ENCODE measurements at places on chromosomes 5 and 9. TPM values are rescaled to one million over a fixed set of nuclear protein-coding genes. Genes with fewer than 3 reads are reported as not detected.

DNA sequence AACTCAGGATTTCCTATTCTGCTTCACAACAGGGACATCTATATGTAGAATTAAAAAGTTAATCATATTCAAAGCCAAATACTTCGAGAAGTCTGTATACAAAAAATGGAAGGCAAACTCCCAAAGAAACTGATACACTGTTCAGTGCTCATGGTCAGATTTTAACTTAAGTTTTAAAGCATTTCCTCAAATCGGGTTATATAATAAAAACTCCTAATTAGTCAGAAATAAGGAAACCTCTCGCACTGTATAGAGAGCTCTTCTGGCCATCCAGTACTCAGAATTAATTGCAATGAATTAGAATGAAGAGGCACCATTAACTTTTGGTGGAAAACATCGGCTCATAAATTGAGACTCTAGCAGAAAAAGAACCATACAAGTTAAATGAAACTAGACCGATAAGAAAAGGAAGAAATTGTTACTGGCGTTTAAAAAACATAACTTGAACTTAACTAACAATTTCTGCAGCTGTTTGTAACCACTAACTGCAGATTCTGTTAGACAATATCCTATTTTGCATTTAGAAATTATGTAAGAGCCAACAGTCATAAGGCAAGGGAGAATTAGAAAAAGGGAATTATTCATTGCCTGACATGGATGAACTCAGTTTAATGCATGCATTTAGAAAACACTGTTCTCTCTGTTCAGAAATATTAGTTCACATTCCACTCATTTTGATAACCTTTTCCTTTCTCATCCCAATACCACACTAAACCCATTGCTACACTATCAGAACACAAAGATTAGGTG lies 96.6 kb downstream of the FNBP1 start:
- DNase-seq: no peak

GRCh38 chr5:97915106-97915505 lies 732.1 kb upstream of the RIOK2 start:
- DNase-seq: no peak

- DNase-seq: no peak
Measured at GRCh38 chr9:106689089-106689488, 173.9 kb upstream of the ZNF462 start.

DNA sequence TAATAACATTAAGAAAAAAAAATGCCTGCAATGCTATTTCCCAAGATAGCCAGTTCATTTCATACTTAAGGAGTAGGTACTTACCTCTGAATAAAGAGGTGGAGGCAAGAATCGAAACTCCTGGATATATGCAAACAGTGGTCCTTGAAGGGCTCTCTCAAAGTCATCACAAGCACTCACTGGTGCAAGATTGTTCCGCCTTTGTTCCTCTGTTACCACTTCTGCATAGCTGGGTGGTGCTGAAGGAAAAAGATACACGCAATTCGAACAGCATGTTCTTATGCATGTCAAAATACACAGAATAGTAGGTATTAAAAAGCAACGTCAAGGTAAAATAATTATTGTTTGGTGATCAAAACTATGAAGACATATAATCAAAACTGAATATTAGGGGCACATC lies 9.5 kb downstream of the ARRDC3 start:
- no peak for DNase-seq

GRCh38 chr9:23821375-23822181 lies 4.5 kb downstream of the ELAVL2 start:
- no peak for DNase-seq

GRCh38 chr5:165185716-165186115 lies 1680.3 kb downstream of the MAT2B start:
- DNase-seq: no peak

- DNase-seq: no peak
Measured at GRCh38 chr5:116456036-116456435, 118.6 kb downstream of the SEMA6A start.

GRCh38 chr9:80030801-80031200 lies 459.0 kb downstream of the TLE4 start:
- DNase-seq: no peak

DNA sequence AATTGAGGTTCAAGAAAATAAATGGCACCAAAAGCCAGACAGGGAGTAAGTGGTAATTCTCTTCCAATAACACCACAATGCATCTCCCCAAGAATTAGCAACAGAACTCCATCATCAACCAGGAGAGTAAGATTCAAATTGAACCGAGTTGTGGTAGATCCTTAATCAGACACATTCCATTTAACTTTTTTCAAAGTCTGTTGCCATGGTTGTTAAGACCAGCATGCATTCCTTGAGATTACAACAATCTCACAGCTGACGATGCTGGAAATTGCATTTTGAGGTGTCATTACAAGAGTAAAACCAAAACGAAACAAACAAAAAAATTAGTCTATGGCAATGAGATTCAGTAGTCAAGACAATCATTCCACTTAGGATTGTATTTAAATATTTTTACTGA lies 78.9 kb upstream of the ZNF462 start:
- DNase-seq: no peak

DNA sequence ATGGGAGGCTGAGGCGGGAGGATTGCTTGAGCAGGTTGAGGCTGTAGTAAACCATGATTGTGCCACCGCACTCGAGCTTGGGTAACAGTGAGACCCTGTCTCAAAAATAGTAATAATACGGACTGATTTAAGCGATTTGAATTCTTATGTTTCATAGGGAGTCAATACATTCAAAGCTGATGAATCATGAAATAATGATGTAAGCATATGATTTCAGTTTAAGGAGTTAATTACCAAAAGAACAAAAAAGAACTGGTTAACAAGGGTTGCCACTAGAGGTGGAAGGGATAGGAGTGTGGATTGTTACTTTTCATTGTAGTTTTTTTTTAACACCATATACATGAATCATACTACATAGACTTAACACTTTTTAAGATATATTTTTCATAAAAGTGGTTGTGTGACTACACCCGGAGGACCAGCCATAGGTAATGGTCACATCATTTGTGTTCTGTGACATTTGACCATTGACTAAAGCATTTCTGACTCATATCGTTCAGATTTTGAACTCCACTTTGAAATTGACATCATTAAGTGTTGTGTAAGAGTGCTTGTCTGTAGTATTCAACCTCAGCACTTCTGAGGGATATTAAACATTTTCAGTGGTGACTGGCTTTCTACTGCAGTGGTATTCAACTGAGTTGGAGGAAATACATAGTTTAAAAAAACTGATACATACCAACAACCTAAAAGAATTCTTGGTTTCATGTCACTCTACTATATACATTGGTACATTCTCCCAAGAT lies 7.0 kb downstream of the TRMT10B start:
- DNase-seq: no peak

DNA sequence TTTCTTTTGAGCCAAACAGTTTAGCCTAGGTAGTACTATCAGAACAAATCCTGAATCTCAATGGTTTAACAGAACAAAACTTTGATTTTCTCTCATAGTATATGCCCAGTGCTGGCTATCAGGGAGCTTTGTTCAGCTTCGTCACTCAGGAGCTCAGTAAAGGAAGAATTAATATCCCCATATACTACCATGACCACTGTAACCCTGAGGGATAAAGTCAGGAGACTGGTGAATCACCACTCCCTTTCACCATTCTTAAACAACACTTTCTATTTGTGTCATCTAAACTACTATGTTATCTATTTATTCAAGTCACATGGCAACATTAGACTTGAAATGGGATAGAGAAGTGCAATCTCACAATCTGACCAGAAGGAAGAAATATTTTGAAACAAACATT lies 522.6 kb upstream of the COX7C start:
- DNase-seq: no peak

DNA sequence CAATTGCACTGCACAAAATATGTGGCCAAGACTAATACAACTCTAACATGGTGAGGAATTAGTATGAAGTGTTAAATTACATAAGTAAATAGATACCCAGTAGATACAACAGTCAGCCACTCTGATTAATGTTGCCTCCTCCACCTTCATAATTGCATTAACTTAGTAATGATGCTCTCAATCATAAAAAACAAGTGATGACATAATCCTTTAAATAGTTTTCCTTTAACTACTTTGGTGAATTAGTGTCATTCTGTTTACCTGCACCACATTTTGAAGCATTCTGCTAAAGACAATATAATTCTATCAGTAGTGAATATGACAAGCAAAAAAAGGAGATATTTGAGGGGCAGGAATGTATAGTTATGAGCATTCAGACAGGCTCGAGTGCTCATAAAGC lies 265.9 kb upstream of the SLC24A2 start:
- DNase-seq: no peak

- DNase-seq: no peak
Measured at GRCh38 chr5:1967736-1968135, 85.0 kb upstream of the IRX4 start.

GRCh38 chr5:127673117-127673800 lies 24.4 kb downstream of the CTXN3 start:
- DNase-seq: no peak

- no peak for DNase-seq
Measured at GRCh38 chr9:131693651-131694597, 46.0 kb downstream of the RAPGEF1 start.

- DNase-seq: no peak
Measured at GRCh38 chr9:21320465-21320864, 14.7 kb downstream of the KLHL9 start.

GRCh38 chr5:122371511-122372151 lies 59.6 kb downstream of the SNCAIP start:
- DNase-seq: no peak

GRCh38 chr9:137918331-137919094 lies 40.9 kb downstream of the CACNA1B start:
- no peak for DNase-seq

DNA sequence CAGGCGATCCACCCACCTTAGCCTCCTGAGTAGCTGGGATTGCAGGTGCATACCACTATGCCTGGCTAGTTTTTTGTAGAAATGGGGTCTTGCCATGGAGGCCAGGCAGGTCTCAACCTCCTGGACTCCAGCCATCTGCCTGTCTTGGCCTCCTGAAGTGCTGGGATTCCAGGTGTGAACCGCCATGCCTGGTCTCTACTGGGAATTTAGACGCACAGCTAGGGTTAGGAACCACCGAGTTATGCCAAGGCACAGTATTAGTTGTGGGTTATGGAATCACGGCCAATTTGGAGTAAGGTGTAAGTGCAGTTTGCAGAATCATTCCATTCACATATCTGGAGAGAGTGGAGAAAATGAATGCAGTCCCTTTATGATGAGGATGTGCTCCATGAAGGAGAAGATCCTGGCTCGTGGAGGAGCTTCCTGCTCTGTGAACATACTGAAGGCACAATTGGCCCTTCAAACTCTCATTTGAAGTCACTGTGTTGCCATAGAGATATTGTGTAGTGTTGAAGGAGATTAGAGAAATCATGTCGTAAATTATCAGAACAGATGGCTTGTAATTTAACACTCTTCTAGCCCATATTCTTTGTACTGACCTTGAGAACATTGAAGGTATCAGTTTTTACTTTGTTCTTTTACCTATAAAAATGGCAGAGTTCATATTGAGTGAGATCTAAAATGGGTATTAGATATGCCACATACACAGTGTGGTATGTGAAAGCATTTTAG lies 18.8 kb downstream of the TRIO start:
- DNase-seq: no peak

- DNase-seq: no peak
Measured at GRCh38 chr5:118844351-118844750, 144.0 kb downstream of the DTWD2 start.

DNA sequence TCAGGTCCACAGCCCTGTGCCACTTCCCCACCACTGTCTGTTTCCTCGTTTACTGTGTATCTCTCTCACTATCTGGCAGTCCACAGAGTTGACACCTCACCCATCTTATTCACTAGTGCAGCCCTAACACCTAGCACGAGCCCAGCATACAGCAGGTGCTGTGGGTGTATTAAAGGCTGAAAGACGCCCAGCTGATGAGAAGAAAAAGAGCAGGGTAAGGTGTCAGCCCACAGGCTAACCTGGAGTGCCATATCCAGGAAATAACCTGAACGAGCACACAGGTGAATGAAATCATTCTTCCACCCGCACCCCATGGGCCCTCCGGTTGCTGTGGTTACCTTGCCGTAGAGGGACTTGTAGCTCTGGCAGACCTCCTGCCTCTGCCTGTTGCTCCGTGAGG lies 18.6 kb downstream of the ANXA6 start:
- DNase-seq: no peak

GRCh38 chr5:126636956-126637355 lies 36.2 kb downstream of the PHAX start:
- DNase-seq: no peak

DNA sequence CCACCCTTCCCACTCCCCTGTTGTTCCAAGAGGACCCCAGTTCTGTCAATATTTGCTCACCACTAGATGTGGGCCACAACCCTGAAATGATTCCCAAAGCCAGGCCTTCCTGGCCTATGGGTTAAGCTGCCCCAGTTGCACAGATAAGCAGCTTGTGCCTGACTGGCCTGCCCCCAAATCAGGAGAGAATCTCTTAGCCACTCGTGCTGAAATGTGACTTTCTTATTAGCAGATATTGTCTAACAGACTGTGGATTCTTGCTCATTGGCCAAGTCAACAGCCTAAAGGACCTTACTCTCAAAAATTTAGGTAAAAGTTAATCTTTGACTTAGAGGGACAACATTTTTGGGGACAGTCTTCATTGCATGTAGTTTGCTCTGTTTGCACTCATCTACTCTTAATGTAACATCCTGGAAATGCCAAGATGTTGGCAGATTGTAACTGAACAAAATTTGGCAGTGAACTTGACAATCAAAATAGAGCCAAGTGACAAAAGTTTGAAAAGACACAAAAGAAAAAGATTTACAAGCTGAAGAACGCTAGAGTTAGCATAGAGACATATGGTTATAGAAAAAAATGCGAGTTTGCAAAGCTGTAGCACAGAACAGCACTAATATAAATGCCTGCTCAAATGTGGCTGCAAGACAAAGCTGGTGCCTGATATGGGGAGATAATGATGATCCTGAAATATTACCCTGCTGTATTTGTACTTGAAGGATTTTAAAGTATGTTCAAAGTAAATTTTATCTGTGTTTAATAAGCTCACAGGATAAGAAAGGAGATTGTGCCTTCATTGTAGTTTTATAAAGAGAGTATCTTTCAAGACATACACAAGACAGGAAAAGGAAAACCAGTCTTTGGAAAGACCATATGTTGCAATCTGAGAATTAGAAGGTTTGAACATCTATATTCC lies 29.0 kb upstream of the FSD1L start:
- no peak for DNase-seq

- no peak for DNase-seq
Measured at GRCh38 chr9:10000669-10001068, 612.1 kb downstream of the PTPRD start.

GRCh38 chr9:116644091-116644688 lies 42.9 kb upstream of the TRIM32 start:
- DNase-seq: no peak

- DNase-seq: no peak
Measured at GRCh38 chr9:111965566-111966019, 69.0 kb downstream of the UGCG start.

GRCh38 chr5:40672425-40672824 lies 7.3 kb upstream of the PTGER4 start:
- no peak for DNase-seq

GRCh38 chr9:81534138-81534875 lies 155.0 kb downstream of the TLE1 start:
- DNase-seq: no peak

Gene ZNF883
- total RNA-seq: 4.1 TPM

Gene GABRA1
- not detected for total RNA-seq

Gene DAP
- 106 TPM for total RNA-seq

Gene AQP3
- 0.68 TPM for total RNA-seq

Gene GPR150
- 0.82 TPM for total RNA-seq

Gene PDE8B
- 0.12 TPM for total RNA-seq

Gene TPM2
- 290 TPM for total RNA-seq

Gene PDLIM4
- 118 TPM for total RNA-seq

Gene C5orf58
- not detected for total RNA-seq

Gene GBGT1
- total RNA-seq: 4.3 TPM

Gene OLFML2A
- total RNA-seq: 4.0 TPM

Gene PTGER4
- 55.1 TPM for total RNA-seq

Data from glomerular endothelial cell (primary cell).